GM20000 (cell line): ENCODE measurements at places on chromosomes 7 and 10.

DNA sequence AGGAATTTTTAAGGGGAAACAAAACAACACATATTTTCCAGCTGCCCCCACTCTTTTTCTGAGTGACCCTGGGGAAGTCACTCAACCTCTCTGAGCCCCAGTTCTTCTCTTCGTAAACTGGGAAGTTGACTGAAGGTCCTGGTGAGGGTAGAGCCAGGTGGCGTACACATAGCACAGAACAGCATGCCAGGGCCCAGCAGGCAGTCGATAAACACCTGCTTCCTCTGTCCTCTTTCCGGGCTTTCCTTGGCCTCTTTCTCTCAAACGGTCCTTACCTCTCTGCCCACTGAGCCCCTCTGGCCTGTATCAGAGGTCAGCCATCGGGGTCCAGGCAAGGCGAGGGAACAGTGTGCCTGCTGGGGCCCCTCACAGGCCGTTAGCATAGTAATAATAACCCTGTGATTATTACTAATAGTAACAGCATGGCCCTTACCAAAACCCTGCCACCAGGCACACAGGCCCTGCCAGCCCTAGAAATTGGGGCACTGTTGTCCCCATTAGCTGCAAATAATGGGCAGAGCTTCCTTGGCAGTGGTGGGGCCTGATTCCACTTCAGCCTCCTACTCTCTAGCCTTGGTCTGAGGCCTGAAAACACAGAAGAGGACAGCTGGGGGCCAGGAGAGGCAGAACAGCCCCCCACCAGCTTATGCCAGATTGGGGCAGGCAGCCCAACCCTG, 37.3 kb upstream of the SLC29A3 start:
- no peak for DNase-seq

DNA sequence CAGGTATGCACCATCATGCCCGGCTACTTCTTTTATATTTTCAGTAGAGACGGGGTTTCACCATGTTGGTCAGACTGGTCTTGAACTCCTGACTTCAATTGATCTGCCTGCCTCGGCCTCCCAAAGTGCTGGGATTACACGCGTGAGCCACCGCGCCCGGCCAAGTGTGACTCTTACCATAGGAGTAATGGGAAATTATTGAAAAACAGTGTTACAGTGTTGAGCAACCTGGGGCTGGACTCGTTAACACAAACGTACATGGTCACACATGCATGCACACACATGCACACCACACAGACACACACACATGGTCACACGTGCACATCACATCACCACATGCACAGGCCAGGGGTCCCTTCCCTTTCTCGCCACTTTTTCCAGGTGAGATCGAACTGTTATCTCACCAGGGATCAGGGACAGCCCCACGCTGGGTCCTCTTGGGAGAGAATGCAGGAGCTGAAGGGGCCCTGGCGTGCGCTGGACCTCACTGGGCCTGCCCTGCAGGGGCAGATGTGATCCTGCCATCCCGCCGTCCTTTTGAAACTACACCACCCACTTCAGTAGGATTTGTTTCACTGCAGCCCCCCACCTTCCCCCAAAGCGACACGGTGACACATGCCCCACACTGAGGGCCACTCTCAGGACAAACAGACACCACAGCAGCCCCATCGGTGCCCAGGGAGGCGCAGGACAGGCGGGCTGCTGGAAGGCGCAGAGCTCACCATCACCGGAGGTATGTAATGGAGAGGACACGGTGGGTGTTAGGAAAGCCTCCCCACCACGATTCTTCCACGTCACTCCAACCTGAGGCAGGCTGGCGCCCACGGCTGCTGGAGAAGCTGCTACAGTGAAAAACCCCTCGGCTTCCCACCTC, 10.2 kb downstream of the RADIL start:
- no peak for DNase-seq

DNA sequence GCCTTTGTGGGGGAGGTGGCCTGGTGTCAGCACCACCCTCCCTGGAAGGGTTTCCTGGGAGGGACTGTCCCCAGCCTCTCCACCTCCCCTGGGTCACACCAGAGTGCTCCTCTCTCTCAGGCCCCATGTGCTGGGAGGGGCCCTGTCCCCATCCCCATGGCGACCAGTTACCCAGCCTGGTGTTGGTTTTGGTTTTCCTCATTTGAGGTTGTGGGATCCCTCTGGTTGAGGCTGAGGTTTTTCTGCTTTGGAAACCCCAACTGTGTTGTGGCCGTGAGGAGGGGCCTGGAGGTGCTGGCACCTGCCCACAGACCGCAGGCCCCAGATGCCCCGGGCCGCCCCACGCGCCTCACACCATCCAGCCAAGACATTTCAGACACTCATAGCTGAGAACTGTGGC, 106.3 kb downstream of the GRK5 start:
- peak; percentile 79 for DNase-seq

DNA sequence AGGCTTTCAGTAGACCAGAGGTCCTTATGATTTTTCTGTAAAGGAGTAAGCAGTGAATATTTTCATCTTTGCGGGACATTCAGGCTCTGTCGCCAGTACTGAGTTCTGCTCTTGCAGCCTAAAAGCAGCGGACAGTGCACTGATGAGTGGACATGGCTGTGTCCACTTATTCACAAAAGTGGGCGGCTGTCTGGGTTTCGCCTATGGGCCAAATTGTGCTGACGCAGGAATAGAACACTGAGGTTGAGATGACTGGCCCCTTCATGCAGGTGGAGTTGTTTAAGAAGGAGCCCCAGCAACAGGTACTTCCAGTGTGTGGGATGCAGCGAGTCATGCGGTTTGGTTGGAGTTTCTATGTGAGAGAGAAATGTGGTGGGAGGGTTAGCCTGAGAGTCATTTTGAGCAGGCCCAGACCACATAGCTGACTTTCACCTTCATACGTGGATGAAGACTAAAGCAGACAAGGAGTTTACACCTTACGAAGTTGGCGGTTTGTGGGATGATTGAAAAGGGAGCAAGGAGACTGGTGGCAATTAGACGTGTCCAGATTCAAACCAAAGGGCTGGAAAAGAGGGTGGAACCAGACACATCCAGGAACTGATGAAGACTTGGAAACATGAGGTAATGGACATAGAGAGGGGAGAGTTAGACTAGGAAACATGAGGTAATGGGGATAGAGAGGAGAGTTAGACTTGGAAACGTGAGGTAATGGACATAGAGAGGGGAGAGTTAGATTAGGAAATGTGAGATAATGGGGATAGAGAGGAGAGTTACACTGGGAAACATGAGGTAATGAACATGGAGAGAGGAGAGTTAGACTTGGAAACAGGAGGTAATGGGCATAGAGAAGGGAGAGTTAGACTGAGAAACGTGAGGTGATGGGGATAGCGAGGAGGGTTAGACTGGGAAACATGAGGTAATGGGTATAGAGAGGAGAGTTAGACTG, 38.2 kb downstream of the WDR37 start:
- DNase-seq: peak; percentile 73

DNA sequence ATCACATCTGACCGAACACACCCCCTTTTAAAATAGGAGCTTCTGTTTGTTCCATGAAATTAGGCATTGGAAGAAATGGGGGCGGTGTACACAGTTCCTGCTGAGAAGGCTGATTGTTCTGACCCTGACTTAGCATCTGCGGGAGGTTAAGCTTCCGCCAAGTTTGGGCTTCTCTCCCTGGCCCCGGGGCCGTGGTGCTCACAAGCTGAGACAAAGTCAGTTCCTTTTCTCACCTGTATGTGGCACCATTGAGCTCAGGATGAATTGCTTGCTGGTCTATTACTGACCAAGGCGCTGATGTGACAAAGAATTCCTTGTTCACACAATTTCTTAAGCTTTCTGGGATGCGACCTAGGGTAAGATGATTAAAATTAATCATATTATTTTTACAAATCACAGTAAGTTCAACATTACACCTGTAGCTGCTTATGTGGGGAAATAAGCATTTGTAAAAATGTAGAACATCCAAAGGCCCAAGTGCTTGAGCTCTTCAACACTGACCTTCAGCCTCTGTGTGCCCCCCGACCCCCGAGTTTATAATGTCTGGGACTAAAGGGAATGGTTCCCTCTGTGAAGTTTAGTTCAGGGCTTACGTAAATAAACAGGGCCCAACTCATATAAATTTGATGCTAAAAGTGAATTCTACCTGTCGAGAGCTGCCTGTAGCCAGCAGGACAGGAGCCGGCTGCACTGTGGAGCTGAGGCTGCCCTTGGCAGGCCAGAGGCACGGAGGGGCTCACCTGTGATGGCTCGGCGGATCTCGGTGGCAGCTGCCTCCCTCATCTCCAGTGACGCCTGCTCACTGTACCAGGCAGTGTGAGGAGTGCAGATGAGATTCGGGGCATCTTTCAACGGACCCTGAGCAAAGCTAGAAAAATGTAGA, 50.8 kb downstream of the ZRANB1 start:
- DNase-seq: peak; percentile 25

DNA sequence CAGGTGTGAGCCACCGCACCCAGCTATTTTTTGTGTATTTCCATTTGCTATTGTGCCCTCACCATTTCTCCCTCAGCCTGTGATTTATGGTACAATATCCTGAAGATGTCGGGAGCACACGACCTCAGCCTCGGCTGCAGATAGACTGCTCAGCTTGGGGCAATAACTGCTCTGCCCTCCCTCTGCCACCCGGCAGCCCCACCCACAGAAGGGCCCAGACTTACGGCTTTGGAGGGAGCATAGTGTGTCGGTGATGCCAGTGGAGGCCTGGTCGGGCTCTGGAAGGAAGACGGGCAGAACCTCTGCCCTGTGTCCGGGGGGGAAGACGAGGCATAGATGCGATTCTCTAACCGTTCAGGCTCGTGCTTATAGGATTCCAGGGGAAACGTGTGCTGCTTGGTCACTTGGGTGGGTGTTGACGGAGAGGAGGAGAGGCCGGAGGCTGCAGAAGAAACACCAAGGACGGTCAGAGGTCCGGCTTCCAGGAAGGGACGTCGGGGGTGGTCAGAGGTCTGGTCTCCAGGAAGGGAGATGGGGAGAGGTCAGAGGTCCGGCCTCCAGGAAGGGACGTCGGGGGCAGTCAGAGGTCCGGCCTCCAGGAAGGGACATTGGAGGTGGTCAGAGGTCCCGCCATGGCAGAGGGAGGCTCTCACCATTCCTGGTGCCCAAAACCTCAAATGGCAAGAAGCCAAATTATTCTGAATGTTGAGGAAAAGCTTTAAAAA, 155.7 kb upstream of the RHEB start:
- no peak for DNase-seq

DNA sequence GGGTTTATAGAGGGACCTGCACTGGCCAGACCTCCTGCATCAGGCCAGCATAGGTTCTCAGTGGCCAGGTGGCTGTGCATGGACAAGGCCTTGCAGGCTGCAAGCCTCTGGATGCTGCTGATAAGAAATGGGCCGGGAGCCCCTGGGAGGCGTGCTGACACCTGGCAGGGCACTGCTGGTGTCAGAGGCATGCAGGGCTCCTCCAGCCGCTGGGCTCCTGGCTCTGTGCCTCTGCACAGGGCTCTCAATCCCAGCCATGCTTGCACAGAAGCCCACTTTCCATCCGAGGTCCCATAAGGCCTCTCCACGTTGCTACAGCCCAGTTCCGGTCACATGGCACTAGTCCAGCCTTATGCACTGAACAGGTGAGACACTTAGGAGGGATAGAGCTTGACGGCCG, 27.3 kb downstream of the ANTXRL start:
- DNase-seq: no peak

DNA sequence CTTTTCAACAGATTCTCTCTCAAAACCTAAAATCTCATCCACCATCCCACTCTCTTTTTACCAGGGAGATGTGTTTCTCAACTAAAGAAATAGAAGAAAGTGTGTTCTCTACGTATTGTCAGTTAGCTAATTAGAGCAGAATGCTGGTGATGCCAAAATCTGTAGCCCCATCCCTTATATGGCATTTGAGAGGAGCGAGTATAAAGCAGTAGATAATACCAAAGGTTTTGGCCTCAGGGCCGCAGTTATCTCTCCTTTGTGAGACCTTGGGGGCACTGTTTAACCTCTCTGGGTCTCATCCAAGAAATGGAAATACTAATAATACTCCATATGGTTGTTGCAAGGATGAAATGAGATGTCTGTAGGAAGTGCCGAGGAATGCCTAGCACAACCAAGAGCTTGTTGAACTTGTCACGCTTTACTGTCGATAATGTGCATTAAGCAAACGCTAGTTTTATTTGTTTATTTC, 456 bp upstream of the DLD start:
- DNase-seq: peak; percentile 42

GRCh38 chr10:5526691-5527331, 2.0 kb downstream of the CALML3 start:
- no peak for DNase-seq

DNA sequence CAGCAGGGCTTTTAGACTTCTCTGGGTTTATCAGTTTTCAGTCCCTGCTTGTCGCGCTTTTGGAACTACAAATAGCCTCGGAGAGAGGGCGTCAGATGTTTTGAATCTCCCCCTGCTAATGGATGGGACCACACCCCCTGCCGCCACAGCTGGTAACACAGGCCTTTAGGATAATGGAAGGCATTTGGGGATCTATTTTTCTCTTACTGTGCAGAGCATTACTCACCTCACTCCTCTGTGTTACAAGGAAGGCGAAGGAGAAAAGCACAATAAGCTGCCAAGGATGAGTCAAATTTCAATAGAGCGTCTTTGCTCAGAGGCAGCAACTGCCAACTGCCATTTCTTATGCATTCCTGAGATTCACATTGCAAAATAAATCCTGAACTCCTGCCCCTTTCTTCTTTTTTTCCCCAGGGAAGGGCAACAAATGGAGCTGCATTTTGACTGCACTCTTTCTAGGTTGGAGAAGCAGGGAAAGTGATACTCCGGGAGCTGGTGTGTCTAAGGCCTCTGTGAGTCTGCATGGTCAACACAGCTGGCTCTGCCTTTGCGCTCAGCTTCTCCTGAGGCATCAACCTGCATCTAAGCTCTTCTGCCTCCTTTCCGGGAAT, 31.5 kb upstream of the SMNDC1 start:
- DNase-seq: no peak

DNA sequence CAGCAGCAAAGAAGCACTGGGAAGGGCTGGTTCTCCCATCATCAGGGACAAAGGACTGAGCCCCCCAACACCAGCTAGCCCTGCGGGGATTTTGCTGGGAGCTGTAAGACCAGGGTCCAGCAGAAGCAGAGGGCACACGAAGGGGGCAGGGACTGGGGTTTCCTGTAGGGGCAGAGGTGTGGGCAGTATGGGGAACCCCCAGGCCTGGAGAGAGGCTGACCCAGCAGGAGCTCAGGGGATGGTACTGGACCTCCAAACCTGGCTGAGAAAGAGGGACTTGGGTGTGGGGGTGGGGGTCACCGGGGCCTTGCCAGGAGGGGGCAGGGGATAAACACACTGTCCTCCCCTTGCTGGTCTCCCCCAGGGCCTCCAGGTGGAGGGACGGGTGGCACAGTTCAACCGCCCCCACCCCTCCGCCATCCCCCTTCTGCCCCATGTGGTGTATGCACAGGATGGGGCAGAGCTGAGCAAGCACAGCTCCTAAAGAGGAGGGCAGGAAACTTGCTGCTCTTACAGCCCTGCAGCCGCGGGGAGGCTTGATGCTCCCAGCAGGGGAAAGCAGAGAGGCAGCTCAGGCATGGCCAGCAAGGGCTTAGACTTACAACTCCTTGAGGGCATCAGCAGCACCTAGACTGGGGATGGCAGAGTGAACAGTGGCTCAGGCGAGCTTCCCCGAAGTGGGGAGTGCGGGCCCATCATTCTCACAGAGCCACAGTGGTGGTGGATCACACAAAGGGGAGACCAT, 12.4 kb upstream of the RET start:
- DNase-seq: no peak
